ENCODE measurements at places on chromosomes 4 and X.

DNA sequence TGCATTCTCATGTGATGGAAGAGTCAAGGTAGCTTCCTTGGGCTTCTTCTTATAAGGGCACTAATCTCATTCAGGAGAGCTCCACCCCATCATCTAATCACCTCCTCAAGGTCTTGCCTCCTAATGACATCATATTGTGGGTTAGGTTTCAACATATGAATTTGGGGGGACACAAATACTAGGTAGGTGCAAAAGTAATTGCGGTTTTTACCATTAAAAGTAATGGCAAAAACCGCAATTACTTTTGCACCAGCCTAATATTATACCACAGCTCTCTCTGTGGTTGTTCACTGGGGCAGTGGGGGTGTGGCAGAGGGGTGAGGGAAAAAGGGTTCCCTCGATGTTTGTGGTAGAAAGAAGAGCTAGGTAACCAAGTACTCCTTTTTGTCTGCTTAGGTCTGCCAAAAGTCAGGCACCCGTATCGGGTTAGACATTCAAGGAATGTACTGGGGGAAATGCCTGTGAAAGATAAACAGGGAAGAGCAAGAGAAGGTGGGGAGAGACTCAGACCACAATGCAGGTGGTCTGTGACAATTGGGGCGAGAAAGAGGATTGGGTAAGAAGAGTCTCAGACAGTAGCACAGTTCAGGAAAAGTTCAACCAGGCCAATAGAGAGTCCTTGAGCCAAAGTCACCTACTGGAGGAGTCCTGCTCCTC lies 78.9 kb upstream of the MTM1 start:
- no peak for DNase-seq

- DNase-seq = no peak
Measured at GRCh38 chrX:53682885-53683555, 3.5 kb downstream of the HUWE1 start.

DNA sequence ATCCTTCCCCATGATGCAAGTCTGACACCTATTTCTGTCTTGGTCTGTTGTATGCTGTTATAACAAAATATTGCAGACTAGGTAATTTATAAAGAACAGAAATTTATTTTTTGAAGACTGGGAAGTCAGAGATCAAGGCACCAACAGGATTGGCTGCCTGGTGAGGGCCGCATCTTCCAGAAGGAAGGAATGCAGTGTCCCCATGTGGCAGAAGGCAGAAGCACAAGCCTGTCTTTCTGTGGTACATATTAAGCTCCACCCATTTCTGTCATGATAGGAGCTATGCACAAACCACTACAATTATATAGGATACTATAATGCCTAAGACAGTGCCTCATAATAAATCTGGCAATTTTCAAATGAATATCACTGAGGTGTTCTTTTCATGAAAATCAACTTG lies 502.3 kb upstream of the DIAPH2 start:
- DNase-seq = no peak

GRCh38 chr4:110869114-110869513 lies 246.2 kb upstream of the PITX2 start:
- DNase-seq = no peak

GRCh38 chr4:146123231-146123630 lies 52.3 kb upstream of the LSM6 start:
- no peak for DNase-seq

- DNase-seq = no peak
Measured at GRCh38 chrX:39955625-39956024, 142.1 kb downstream of the BCOR start.

DNA sequence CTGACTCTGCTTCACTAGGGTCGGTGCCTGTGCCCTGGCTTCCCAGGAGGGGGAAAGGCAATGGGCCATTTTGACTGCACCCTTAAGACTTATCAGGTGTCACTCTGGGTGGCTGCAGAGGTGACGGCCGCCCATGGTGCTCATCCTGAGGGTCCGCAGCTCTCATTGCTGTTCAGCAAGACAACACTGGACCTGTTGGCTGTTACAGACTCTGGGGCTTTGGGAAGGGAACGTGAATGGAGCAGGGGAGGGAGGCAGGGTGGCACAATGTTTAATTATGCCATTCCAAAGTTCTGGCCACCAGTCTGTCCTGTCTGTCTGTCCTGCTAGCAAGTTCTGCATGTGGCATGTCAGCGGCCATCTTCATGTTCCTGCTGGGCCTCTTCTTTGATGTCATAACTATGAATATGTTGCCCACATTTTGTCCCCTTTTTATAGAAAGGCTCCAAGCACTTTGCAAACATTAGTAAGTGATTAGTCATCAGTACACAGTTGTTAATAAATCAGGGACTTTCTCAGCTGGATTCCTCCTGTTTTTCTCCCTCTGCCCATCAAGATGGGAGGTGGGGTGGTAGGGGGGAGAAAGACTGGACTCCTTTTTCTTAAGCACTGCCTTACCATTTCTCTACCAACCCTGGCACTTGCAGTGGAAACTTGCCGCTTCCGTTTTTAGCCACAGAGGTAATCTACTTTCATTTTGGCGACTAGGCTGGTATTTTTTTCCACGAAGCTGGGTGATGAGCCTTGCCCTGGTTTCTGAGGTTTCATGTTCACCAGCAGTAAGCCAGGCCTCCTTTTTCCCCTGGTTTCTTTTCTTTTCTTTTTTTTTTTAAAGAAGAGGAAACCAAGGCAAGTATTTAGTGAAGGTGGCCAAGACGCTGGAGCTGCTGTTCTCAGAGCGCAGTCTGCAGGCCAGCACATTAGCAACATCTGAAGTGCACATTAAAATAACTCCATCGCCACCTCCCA lies 88.6 kb upstream of the TRIM2 start:
- DNase-seq = no peak

DNA sequence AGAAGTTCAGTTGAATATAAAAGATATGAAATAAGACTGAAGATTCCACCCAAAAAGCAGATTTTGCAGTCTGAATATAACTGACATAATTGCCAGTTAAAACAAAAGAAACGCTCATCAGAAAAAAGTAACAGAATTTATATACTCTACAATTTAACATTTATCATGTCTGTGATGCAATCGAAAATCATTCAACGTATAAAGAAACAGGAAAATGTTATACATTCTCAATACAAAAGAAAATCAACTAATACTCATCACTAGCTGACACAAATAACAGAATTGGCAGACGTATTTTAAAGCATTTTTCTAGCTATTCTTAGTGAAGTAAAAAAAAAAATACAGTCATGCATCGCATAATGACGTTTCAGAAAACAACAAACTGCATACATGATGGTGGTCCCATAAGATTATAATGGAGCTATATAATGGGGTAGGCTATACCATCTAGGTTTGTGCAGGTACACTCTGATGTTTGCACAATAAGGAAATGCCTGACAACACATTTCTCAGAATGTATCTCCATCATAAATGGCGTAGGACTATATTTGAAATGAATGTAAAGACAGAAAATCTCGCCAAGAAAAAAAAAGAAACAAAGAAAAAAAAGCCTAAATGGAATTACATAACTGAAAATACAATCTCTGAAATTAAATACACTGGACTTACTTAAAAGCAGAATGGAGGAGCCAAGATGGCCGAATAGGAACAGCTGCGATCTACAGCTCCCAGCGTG lies 34.3 kb downstream of the OR13H1 start:
- DNase-seq = no peak

GRCh38 chr4:153488006-153488891 lies 22.1 kb downstream of the TMEM131L start:
- DNase-seq = no peak

DNA sequence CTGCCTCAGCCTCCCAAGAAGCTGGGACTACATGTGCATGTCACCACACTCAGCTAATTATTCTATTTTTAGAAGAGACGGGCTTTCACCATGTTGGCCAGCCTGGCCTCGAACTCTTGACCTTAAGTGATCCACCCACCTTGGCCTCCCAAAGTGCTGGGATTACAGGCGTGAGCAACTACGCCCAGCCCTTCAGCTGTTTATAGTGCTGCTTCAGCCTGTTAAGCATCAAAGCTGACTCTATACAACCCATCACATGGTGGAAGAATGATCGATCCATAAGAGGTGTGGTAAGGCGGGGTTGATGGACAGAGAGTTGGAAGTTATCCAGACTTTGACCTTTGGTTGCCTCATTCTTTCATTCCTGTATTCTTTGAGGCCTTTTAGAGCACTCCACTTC lies 56.2 kb upstream of the RAPGEF2 start:
- no peak for DNase-seq

DNA sequence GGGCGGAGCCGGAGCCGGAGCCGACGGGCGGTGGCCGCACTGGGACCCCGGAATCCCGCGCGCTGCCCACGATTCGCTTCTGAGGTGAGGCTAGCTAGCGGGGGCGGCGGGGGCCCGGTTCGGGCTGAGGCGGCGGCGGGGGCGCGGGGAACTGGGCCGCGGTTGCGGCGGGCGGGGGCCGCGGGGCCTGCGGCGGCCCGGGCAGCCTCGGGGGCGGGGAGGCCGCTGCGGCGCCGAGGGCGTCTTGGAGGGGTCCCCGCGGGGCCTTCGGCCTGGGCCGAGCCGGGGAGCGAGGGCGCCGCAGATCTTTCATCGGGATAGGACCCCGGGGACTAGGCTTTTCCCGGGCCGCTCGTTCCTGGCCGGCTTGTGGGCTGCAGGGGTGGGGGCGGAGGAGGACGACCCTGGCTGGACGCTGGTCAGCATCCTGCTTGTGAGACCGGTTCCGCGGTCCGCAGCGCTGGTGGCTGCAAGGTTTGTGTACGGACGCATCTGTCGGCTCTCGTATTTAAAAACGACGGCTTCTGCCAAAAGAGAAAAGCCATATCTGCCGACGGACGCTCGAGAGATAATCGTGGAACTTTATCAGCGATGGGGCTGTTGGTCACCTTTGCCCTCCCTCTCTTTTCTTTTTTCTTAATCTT lies 419 bp downstream of the ADD1 start:
- no peak for DNase-seq

GRCh38 chr4:823761-824460 lies 2.0 kb downstream of the CPLX1 start:
- DNase-seq = no peak

GRCh38 chrX:9204560-9204959 lies 170.6 kb upstream of the FAM9B start:
- DNase-seq = no peak

DNA sequence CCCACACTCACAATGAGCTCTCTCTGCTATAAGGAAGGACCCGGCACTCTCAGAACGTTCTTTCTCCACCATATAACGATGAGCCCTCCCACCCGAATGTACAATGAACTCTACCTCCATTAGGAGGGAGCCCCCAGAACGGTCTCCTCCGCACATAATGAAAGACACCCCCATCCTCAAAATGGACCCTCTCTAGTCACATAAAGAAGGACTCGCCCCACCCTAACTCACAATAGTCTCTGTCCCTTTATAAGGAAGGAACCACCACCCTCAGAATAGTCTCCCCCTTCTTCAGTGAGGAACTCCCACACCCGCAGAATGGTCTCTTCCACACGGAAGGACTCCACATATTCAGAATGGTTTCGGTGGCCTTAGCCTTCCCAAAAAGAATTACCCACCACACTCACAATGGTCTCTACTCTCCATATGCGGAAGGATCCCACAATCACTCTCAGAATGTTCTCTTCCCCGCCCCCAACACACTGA lies 477 bp downstream of the SLC35A2 start:
- no peak for DNase-seq

GRCh38 chrX:134933911-134934310 lies 56.9 kb upstream of the SMIM10 start:
- no peak for DNase-seq
